ENCODE measurements at places on chromosomes 2 and 18. TPM values are rescaled to one million over a fixed set of nuclear protein-coding genes. Genes with fewer than 3 reads are reported as not detected.

FAM228A gene
- 29.7 TPM for total RNA-seq

DNA sequence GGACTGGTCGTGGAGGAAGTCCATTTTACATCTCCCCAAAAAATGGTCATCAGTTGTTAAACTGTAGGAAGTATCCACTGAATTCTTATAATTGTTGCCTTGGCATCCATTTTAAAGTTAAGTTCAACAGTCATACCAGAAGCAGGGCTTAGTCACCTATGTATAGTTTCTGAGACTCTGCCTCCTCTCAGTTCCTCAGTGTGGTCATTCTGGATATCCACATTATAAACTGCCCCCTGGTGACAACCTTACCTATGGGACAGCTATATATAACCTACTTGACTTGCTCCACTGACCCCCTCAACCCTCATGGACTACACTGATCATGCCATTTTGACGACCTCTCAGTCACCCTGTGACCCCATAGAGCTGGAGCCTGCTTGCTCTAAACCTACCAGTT is 617.0 kb downstream of the LRP1B start:
- no peak overlapping the region for H3K4me3 ChIP-seq
- no peaks in the 10 kb centered on the region for H3K27me3 ChIP-seq
- no peaks in the 10 kb centered on the region for H3K4me1 ChIP-seq
- DNase-seq, result no peak
- H3K27ac ChIP-seq, result no peak overlapping the region

GRCh38 chr2:237223201-237223861 is 137.6 kb downstream of the COPS8 start:
- no peaks in the 10 kb centered on the region for H3K27me3 ChIP-seq
- no peak overlapping the region for H3K4me3 ChIP-seq
- peak overlapping the region; percentile 59 for H3K27ac ChIP-seq
- H3K36me3 ChIP-seq, result no peaks in the 10 kb centered on the region
- peak; percentile 50 for DNase-seq

DNA sequence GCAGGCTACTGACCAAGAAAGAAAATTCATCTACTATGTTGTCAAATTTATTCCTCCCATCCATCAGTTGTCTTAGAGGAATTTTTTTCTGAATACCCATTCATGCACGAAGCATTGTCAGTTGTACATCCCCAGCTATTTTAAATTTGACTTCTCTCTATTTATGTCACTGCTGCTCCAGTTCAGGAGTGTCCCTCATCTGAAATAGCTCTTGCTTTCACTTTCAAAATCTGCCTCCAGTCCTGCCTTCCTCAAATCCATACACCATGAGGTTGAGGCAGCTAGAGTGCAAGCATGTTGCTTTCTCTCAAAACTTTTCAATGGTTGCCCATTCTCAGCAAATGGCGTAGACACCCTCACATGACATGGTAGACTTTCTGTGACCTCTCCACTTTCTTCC is 335.4 kb upstream of the CDH2 start:
- H3K27me3 ChIP-seq, result no peaks in the 10 kb centered on the region
- H3K4me1 ChIP-seq, result no peaks in the 10 kb centered on the region
- H3K4me3 ChIP-seq, result no peak overlapping the region
- H3K36me3 ChIP-seq, result no peaks in the 10 kb centered on the region
